ENCODE measurements at places on chromosomes 5 and 9.

GRCh38 chr5:169160405-169160901 is 140.5 kb downstream of the SLIT3 start:
- no peak for DNase-seq

GRCh38 chr5:5246736-5247135 is 106.6 kb downstream of the ADAMTS16 start:
- DNase-seq, result no peak

GRCh38 chr9:26727471-26727870 is 165.1 kb downstream of the CAAP1 start:
- DNase-seq, result no peak

DNA sequence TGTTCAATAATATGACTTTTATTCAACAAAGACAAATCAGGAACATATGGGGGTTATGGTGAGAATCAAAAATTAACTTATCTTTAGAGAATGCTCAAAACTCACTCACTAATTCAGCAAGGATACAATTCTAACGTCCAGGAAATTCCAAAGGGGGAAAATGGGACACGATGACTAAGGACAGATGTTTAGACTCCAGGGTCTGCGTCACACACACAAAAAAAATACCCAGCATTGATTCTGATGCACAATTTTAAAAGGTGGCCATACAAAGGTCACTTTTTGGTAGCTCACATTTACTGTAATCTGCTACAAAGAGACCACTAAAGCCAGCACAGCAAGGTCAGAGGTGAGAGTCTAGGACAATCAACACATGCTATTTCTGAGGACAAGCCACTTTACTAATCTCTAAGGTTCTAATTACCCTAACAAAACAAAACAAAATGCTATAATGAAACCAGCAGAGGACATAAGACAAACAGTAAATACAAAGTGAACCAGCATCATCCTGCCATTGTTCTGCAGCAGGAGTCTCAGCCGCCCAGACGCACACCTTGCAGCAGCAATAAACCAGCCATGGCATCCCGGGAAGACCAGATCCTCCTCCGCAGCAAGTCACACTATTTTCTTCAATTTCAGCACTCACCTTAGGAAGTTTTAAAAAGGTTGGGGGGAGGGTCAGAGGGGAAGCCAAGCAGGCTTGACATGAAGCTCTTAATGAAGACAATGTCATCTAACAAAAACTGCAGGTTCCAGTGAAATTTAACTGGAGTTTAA is 57.8 kb downstream of the TTC39B start:
- no peak for DNase-seq

DNA sequence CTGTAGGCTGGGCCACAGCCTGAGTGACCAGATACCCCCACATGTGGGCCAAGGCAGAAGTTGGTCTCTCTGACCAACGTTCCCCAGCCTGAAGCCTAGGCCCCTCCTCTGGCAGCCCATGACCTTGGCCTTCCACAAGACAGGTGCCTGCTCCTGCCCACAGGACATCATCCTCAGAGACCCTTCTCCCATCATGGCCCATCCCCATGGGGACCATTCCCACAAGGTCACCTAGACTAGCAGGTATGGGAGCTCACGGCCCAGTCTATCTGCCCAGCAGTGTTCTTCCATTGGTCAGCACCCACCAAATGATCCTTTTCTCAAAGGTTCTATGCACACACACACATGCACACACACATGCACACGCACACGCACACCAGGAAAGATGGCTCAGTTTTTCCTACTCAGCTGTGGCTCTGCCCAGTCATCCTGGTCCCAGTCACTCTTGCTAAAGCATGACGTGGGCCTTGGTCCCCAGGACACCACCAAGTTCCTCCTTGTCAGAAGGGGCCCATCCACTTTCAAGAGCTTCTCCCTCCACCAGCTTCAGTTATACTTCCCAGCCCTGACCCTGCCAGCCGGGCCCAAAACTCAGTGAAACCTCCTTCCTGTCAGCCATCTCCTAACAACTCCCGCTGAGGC is 65.4 kb downstream of the PAX5 start:
- DNase-seq, result no peak

DNA sequence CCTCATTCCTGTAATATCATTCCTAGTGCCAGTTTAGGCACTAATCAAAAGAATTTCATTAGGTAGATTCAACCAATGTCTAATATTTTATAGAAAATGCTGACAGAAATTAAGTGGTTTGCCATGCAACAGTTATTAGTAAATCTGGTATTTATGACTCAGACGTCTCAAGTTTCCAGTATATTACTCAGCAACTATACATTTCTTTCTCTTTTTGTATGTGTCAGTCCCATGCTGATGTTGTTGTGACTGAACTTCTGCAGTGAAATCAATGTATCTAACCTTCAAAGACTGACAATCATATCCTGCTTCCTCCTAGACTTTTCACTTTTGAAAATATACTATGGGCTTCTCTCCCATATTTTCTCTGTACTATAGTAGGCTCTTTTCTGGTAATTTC is 822.5 kb downstream of the NR2F1-AS1 start:
- DNase-seq, result no peak

GRCh38 chr5:124056326-124056990 is 544.5 kb downstream of the CSNK1G3 start:
- DNase-seq, result no peak

GRCh38 chr5:59749782-59750520 is 143.6 kb downstream of the PDE4D start:
- no peak for DNase-seq

GRCh38 chr5:62354028-62354874 is 48.2 kb downstream of the KIF2A start:
- DNase-seq, result no peak

GRCh38 chr5:111262153-111262552 is 38.0 kb downstream of the CAMK4 start:
- no peak for DNase-seq

GRCh38 chr5:135881244-135881643 is 14.4 kb downstream of the IL9 start:
- no peak for DNase-seq

- no peak for DNase-seq
Measured at GRCh38 chr5:81469676-81470075, 75.7 kb upstream of the ACOT12 start.

DNA sequence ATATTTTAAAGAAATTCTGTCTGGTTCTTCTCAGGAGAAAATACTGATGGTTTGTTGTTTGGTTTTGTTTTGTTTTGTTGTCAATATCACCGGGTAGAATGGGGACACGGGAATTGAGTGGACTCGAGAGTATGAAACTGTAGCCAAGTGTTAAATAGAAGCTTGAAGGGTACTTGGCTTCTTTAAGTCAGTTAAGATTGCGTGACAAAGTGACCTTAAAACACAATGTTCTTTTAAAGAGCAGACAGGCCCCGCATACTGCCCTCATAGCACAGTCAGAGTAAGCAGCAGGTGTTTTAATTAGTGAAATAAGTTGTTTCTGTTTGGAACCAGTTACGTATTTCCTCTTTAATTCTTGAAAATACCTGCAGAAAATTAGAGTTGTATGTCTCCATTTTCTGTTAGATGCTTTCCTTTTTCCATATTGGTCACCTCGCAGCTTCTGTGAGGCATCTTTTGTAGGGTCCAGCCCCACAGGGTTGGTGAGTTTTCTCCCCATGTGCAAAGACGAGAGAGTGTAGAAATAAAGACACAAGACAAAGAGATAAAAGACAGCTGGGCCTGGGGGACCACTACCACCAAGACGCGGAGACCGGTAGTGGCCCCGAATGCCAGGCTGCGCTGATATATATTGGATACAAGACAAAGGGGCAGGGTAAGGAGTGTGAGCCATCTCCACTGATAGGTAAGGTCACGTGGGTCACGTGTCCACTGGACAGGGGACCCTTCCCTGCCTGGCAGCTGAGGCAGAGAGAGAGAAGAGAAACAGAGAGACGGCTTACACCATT is 9.6 kb downstream of the TRIP13 start:
- no peak for DNase-seq

- DNase-seq, result no peak
Measured at GRCh38 chr5:35438288-35438687, 179.4 kb upstream of the SPEF2 start.

GRCh38 chr5:101364469-101364868 is 461.4 kb upstream of the ST8SIA4 start:
- no peak for DNase-seq

- DNase-seq, result no peak
Measured at GRCh38 chr5:128854931-128855330, 110.4 kb upstream of the SLC27A6 start.

GRCh38 chr9:3809724-3810123 is 283.9 kb upstream of the RFX3 start:
- DNase-seq, result no peak

- no peak for DNase-seq
Measured at GRCh38 chr5:24163091-24163490, 481.7 kb downstream of the CDH10 start.

- DNase-seq, result peak; percentile 59
Measured at GRCh38 chr5:139808481-139809330, 13.1 kb downstream of the PSD2 start.

DNA sequence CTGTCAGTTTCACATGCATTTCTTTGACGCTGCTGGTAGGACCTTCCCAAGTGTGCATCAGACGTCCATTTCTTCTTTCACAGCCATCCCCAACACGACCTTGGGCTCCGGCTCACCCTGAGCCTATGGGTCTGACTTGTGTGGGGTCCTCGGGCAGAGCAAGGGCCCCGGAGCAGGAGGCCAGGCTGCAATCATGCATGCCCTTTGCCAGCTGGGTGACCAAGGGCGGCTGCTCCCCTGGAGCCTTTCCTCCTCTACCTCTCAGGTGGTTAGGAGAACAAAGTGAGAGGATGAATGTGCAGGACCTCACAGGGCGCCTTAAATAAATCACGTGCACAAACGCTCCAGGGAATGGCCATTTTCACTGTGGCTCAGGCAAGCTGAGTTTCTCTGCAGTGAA is 33.2 kb downstream of the TERT start:
- no peak for DNase-seq

GRCh38 chr5:102294886-102295395 is 1.1 kb downstream of the SLCO4C1 start:
- no peak for DNase-seq

- DNase-seq, result no peak
Measured at GRCh38 chr5:14189680-14190079, 46.5 kb downstream of the TRIO start.

DNA sequence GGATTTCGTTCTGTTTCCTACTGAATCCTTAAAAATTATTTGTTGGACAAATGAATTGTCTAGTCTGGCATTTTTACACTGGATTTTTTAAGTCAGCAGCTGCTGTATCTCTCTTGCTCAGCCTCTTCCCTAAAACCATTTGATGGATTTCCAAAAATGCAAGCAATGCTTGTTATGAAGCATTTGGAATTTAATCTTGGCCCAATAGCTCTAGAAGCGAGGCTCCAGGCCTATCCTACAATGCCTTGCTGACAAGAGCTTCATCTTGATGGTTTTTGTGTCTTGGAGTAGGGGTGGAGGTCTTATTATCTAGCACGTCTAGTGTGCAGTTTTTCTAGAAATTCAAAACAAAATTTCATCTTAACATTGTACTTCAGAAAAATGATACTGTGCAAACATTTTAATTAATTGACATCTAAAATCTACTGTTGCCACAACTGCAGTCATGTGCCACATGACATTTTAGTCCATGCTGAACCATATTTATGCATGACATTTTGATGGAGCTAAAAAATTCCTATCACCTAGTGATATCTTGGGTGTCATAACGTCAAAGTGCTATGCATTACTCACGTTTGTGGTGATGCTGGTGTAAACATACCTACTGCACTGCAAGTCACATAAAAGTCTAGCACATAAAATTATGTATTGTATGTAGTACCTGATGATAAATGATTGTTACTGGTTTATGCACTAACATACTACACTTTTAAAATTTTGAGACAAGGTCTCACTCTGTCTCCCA is 5.9 kb upstream of the RAD23B start:
- DNase-seq, result no peak

DNA sequence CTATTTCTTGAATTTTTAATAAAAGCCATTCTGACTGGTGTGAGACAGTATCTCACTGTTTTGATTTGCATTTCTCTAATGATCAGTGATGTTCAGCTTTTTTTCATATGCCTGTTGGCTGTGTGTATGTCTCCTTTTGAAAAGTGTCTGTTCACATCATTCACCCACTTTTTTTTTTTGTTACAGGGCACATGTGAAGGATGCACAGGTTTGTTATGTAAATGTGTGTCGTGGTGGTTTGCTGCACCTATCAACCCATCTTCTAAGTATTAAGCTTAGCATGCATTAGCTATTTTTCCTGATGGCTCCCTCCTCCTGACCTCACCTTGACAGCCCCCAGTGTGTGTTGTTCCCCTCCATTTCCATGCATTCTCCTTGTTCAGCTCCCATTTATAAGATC is 39.3 kb upstream of the IFNE start:
- DNase-seq, result no peak

- no peak for DNase-seq
Measured at GRCh38 chr9:125468646-125469045, 207.0 kb downstream of the GAPVD1 start.

GRCh38 chr5:159640921-159641320 is 275.4 kb upstream of the ADRA1B start:
- no peak for DNase-seq
